NAMALWA (cell line): ENCODE measurements at places on chromosomes 3 and 15.

- DNase-seq, result no peak
Measured at GRCh38 chr15:72737061-72737460, 46.5 kb downstream of the ADPGK start.

GRCh38 chr3:42572278-42572677 lies 9.5 kb downstream of the SEC22C start:
- DNase-seq, result peak; percentile 28

GRCh38 chr3:52471371-52472238 lies 16.2 kb downstream of the NISCH start:
- peak; percentile 38 for DNase-seq

DNA sequence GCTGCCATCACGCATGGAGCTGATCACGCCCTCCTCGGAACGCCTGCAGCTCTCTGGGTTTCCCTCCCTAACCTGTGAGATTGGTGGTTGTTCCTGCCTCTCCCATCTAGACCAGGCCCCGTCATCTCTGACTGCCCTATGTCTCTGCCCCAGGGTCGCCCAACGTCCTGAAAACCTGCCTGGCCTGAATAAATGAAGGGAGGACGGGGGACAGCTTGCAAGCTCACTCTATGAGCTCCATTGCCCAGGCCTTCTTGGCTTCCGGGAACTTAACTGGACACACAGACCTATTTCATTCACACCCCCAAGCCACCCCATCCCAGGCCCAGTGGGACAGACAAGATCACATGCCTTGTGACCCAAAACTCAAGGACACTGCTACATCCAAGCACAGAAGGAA lies 274.2 kb downstream of the XXYLT1 start:
- no peak for DNase-seq

DNA sequence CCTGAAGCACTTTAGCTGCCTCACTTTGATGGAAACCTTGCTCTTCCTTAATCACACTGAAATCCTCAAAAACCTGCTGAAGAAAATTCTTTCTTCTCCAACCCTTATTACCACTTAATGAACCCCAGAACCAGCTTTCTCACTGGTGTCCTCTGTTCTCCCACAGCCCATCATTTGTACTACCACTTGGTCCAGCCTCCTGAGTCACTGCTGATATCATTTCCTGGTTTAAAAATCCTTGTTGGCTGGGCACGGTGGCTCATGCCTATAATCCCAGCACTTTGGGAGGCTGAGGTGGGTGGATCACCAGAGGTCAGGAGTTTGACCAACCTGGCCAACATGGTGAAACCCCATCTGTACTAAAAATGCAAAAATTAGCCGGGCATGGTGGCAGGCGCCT lies 418.6 kb upstream of the KCNMB2 start:
- no peak for DNase-seq

GRCh38 chr15:34514251-34514670 lies 69.2 kb downstream of the GOLGA8B start:
- DNase-seq, result no peak

GRCh38 chr3:100709842-100710260 lies 557 bp downstream of the TFG start:
- no peak for DNase-seq

GRCh38 chr3:41274944-41275668 lies 75.8 kb downstream of the CTNNB1 start:
- no peak for DNase-seq

DNA sequence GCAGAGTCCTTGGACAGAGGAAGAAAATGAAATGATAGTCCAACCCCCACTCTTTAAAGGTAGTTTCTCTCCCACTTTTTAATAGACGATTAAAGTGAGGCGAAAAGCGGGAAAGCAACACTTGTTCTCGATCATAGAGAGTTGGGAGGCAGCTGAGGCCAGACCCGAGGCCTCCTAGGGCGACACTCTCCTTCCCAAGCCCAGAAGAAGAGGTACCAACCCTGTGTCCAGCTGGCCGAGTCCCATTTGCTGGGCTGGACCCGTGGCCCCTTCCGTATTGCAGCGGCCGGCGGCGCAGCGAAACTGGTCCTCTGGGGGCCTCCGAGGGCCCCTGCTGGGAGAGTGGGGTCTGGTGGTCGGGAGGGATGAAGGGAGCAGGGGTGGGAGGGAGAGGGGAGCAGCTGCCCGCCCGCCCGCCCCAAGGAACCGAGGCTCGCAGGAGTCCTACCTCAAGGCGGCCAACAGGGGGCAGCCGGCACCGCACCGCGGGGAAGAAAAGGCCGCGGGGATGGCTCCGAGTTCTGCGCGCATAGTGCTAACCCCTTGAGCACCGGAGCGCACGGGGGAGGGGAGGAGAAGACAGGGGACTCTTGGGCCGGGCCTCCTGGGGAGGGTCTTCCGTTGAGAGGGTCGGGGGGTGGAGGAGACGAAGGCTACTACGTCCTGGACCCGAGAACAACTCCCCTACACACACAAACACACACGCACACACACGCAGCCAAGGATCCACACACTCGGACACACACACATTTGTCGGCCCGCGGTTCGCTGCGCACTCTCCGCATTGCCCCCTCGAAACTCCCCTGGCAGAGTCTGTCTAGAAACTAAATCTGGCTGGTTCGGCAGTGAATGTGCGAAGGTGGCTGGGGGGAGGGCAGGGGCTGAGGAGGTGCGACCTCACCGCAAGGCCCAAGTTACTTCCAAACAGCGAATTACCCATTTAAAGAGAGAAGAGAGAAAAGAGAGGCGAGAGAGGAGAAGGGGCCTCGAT lies 2.0 kb downstream of the WNT5A start:
- DNase-seq, result peak; percentile 75

DNA sequence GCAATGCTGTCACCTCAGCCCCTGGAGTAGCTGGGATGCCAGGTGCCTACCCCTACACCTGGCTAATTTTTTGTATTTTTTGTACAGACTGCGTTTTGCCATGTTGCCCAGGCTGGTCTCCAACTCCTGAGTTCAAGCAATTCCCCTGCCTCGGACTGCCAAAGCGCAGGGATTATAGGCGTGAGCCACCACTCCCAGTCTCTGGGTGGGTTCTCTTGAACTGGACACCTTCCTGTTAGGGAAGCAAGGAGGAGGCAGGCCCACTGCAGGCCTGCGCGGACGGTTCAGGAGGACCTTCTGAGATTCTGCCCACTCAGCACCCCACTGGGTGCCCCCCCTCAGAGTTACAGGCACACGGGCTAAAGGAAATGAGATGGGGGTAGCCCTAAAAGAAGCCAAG lies 73.8 kb upstream of the HERC1 start:
- no peak for DNase-seq

GRCh38 chr15:100831467-100831866 lies 48.2 kb upstream of the ALDH1A3 start:
- no peak for DNase-seq

DNA sequence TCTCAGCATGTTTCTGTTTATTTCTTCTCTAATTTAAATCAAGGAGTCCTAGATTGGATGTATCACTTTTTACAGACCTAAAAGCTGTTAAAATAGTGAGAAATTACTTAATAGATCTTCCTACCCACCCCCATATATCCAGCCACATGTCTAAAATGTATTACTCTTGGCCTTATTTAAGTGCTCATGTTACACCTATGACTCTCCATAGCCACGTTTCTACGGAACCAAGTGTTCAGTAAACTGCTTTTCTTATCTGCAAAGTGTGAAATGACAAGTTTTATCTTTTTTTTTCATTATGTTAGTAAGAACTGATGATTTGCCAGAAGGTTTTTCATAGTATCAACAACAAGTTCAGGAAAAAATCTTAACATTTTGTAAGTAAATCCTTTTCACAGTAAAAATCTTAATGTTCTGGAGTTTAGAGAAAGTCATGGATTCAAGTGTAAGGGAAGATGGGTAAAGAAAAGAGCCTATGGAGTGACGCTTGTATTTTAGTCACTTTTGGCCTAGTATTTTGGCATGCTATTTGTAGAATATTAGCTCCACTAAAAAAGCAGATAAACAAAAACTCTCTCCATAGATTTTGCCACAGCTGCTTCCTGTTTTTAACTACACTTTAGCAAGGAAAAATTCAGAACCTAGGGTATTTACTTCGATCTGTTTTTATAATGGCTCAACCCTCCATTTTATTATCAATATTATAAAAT lies 41.2 kb upstream of the IGSF10 start:
- DNase-seq, result no peak

GRCh38 chr15:92801774-92802464 lies 98.2 kb upstream of the CHD2 start:
- no peak for DNase-seq

DNA sequence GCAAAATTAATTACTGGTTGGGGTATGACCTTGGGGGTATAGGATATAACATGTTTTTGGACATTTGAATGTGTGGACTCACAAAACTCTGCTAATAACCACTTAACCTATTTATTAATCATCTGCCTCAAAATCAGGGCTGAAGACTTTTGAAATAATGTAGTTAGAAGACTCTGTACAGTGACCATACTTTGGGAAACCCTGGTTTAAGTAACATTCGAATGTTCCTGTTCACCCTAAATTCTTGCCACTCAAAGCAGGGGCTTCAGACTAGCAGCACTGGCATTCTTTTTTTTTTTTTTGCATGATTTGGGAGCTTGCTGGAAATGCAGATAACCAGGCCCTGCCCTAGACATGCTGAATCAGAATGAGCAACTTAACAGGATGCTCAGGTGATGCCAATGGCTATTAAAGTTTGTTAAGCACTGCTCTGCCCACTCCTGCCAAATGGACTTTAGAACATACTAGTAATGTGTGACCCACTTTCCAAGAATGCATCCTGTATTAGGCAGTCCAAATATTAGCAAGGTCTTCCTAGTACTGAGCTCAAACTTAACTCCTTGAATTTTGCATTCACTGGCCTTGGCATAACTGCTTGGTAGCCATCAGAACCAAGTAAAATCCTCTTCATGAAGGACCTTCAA lies 12.7 kb upstream of the ST3GAL6 start:
- DNase-seq, result no peak

DNA sequence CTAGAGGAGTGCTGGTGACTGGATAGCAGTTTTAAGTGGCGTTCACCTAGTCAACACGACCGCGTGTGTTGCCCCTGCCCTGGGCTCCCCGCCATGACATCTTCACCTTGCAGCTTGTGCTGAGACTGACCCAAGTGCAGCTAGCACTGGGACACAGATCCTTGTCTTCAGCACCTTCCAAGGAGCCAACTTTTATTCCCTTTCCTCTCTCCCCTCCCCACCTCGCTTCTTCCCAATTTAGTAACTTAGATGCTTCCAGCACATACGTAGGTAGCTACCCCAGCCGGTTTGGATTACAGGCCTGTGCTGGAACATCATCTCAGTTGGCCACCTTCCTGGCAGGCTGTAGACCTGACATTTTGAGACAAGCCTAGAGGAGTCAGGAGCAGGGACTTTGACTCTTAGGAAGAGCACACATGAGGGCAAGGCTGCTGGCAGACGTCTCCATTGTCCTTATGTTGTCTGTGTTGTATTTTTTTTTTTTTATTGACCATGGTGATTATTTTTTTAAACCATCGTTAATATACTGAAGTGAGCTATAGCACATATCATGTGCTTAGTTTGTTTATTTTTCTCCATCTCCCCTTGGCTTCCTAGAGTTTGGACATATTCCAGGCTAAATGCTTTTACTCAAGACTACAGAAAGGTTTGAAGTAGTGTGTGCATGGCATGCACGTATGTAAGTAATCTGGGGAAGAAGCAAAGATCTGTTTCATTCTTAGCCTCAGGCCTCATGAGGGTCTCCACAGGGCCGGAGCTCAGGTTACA lies 61.1 kb downstream of the AAGAB start:
- DNase-seq, result no peak

DNA sequence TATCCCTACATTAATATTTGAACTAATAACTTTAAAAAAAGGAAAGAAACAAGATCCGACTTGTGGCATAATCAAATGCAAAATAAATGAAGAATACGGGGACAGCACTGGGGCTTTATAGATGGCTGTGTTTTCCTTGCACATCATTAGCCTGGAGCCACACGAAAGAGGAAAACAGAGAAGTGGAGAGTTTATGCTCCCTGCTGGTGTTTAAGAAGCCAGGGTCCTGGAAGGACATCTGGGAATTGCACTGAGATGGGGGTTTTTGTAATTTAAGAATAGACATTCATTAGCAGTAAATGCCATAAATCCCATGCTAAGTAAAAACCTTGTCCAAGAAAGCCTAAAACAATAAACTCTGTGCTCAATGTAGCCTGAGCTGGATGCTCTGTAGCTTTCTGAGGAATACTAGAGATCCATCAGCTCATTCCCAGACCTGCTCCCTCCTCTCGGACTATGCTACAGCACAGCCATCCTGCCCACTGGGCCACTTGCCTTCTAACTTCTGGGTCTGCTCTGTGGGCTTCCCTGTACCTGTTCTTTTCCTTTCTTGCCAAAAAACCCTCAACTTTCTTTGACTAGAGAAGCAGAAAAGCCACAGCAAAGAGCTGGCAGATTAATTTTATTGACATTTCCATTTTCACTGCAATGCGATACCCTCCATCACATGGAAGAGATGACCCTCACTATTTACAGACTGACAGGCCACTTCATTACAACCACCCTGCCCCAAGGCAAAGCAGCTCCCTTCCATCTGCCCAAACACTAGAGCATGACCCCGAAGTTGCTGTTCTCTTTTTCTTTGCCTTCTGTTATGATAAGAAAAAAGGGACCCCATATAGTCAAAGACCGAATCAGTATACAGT lies 62.3 kb downstream of the MEIS2 start:
- no peak for DNase-seq

- DNase-seq, result no peak
Measured at GRCh38 chr3:126456211-126456610, 19.5 kb downstream of the ZXDC start.

DNA sequence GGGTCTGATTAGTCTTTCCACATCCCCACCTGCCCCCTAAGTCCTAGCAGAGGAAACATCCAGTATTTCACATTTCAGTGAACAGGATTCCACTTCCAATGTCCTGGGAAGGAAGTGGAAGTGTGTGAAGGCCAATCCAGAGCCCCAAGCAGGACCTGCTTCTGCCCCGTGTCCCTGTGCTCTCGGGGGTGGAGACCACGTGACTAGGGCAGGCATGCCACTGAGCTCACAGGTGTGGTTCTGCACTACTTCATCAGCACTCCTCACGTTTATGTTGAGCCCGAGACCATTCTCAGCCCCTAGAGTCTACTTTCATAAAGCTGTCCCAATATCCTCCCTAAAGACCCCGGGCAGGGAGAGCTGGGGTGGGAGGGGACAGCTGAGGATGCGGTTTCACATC lies 84.3 kb downstream of the RAB11A start:
- no peak for DNase-seq

- no peak for DNase-seq
Measured at GRCh38 chr3:104805508-104805907, 561.2 kb upstream of the ALCAM start.

GRCh38 chr15:39747326-39747725 lies 35.3 kb downstream of the FSIP1 start:
- no peak for DNase-seq
